ENCODE measurements at places on chromosomes 6 and 20. TPM values are rescaled to one million over a fixed set of nuclear protein-coding genes. Genes with fewer than 3 reads are reported as not detected.

DNA sequence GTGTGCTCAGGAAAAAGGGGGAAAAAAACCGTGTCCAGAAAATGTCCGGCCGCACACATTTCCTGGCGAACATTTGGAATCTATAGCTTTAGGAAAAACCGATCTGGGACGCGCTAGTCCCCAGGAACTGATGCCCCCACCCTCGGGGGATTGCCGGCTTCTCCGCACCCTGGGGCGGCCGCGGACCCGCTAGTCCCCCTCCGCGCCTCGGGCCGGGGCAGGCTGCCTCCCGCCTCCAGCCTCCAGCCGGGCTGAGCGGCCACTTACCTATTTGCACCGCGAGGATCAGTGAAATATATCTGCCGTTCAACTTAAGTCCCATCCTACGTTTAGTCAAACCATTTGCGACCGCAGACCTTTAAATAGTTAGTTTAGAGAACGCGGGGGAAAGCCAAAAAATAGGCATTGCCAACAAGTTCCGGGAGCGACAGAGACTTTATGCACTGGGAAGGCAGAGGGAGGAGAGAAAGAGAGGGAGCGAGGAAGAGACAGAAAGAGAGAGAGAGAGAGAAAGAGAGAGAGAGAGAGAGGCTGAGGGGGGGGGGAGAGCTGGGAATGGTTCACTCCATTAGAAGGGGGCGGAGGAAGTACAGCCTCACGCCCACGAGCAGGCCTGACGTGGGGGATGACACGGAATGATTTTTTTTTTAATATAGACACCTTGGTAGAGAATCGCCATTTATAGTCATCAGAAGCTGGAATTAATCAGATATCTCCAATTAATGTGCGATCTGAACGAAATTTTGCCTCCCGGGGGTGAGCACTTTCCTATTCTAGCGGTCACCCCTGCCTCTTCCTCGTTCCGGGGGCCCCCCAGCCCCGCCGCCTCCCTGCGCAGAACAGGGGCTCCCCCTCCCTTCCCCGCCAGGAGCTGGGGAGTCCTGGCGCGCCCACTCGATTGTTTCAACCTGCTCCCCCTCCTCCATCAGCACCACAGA is at the start of gene NRN1:
Gene NRN1, minus strand, starts transcription at position 498 of the 938 bp plus-strand sequence. Its CDS starts 176 bp downstream, at position 322.
- no peak for DNase-seq

DNA sequence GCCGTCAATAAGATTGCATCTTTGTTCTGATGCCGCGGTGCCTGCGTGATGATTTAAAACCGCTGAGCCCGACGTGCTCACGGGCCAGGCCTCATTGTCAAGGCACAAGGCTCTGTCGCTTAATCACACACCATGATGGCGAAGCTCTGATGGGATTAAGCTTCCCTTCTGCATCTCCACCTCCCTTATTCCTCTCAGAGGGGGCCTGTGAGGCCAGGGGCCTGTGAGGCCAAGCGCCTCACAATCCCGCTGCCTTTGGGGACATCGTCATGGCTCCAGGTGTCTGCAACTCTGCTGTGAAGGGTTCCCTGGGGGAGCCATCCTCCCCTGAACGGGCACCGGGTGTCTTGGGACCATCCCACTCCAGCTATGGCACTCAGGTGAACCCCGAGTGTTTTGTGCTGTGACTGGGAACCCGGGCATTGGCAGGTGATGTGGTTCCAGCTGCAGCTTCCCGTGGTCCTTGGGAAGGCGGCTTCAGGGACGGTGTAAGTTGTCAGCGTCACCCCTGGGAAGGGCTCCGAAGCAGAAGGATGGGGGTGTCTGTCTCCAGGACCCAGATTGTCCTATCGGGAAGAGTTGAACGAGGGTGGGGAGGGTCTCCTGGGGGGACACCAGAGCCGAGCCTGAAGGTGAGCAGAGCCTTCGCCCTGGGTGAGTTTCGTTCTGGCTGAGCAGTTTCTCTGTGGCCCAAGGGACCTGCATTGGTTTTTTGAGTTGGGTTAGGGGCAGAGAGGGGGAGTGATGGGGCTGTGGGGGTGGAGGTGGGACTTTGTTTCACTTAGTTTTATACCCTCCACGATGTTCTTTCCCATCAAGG is 18.0 kb upstream of the BHLHE23 start:
- DNase-seq, result no peak

- no peak for DNase-seq
Measured at GRCh38 chr6:169166896-169167580, 86.6 kb downstream of the THBS2 start.

- peak; percentile 11 for DNase-seq
Measured at GRCh38 chr20:35511814-35512420, 17.5 kb downstream of the C20orf173 start.

GRCh38 chr6:36459501-36459900 is 16.7 kb downstream of the KCTD20 start:
- no peak for DNase-seq

GRCh38 chr20:44154521-44155001 is 32.4 kb downstream of the JPH2 start:
- DNase-seq, result no peak

- no peak for DNase-seq
Measured at GRCh38 chr6:16258709-16259075, 20.3 kb downstream of the GMPR start.

DNA sequence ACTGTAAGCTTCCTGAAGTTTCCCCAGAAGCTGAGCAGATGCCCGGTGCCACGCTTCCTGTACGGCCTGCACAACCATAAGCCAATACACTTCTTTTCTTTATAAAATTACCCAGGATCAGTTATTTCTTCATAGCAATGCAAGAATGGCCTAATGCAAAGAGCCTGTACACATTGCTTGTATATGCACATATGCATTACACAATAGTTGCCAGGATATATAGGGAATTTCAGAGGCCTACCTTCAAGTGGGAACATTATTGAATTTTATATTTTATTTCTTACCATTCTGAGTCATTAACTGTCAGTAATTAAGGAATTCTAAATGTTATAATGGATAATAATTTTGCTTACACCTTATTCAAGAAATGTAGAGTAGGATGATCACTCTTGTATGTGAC is 60.0 kb upstream of the TXNDC5 start:
- no peak for DNase-seq

SLC18B1 gene
- polyA plus RNA-seq, result 38.2 TPM

PRKN gene
- 9.6 TPM for polyA plus RNA-seq

CAGE1 gene
- polyA plus RNA-seq, result 0.17 TPM
